ENCODE measurements at places on chromosomes 11 and 22.

DNA sequence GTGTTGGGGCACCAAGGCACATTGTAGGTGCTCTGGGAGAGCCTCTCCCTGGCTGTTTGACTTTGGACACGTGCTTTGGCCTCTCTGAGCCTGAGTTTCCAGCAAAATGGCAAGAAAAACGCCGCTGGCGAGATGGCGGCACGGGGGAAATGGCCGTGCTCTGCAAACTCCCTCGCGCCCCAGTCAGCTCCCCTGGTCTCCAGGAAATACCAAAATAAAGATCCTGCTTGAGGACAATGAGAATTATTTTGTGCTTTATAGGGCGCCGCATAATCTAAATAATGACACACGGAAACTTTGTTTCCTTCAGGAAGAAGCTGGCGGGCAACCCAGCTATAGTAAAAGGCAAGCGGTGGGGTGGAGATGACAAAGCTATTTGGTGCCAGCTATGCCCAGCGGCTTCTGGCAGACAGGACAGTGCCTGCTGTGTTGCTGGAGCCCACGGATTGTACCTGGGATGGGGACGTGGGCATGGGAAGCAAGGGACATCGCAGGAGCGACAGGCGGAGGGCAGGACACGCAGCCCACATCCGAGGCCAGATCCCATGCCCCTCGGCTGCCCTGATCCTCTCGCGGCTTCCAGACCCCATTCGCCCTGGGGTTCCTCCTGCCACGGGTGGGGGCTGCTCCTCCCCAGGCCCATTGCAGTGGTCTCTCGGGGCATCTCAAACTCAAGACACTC is 26.3 kb upstream of the RFPL3 start:
- no peak for DNase-seq

- no peak for DNase-seq
Observed at GRCh38 chr11:66371627-66372415, at the start of gene SLC29A2. Gene SLC29A2, minus strand, starts transcription at chr11:66371760. Its CDS starts 169 bp downstream, at chr11:66371591.

- no peak for DNase-seq
Observed at GRCh38 chr11:62923601-62924411, 2.6 kb upstream of the CHRM1 start.

GRCh38 chr11:13701506-13701905 is 33.0 kb downstream of the FAR1 start:
- DNase-seq = no peak

Data from fibroblast of villous mesenchyme (primary cell).